Putamen (tissue), 1 donor: ENCODE measurements at places on chromosomes 12 and 14.

DNA sequence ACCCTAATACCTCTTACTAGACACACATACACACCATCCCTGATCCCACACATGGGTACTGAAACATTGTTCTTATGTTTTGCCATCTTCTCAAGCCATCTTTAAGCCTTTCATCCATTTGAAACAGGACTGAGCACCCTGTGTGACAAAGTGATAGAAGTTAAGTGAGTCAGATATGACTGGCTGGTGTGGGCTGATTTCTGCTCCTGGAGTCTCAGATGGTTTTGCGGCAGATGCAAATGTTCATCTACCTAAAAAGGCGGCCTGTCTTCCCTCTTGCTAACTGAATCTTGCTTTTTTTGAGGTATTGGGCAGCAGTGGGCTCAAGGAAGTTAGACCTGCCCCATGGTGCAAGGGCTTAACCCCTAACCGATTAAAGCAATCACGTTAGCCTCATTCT is 30.4 kb upstream of the PKP2 start:
- no peak for DNase-seq

DNA sequence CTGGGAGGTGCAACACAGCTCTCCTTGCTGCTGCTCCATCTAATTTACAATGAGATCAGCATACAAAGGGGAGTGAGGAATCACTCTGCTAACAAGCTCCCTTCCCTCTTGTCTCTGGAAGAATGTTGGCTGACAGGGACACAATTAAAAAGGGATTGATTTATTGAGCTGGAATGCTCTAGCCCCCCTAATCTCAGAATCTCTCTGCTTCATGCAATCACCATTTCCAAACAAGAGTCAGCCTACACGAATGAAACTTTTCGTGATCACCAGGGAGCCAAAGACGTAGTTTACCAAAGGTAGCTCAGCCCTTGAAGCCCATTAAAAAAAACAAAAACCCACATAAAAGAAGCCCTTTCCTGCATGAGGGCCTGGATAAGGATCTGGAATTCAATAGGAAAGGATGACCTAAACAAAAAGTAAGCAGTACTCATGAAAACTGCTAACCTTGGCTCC is 223.8 kb downstream of the C12orf75 start:
- DNase-seq: no peak

GRCh38 chr12:39860695-39861094 is 241.1 kb upstream of the ABCD2 start:
- DNase-seq: no peak

GRCh38 chr12:117662620-117663395 is 301.4 kb upstream of the NOS1 start:
- DNase-seq: no peak

- no peak for DNase-seq
Measured at GRCh38 chr14:35320472-35320871, 28.3 kb downstream of the PSMA6 start.
